ENCODE measurements at places on chromosomes 7 and 10. TPM values are rescaled to one million over a fixed set of nuclear protein-coding genes. Genes with fewer than 3 reads are reported as not detected.

DNA sequence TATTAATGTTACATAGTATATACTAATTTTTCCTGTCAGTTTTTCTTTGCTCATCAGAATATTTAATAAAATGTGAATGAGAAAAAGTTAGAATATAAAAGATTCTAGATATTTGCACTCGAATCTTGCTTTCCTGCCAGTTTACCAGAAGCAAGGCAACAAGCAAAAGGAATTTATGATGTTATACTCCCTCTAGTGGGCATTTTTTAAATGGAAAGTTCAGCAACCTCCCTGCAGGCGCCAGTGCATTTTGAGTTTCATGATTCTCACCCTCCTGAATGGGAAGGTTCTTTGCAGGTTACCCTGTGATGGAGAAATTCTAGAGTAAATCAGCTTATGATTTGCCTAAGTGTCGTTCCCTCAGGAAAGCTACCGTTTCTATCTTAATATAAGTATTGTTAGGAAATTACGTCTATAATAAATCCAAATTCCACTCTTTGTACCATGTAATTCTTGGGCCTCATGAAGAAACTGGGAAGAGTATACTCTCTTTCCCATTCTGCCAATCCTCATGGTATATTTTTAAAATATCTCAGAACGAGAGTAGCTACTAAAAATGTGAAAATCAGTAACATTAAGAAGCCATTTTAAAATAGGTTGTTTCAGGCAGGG lies 350.0 kb downstream of the CRPPA start:
- DNase-seq = no peak

- DNase-seq = no peak
These were observed 114.2 kb downstream of the GLCCI1 start for GRCh38 chr7:8082762-8083161.

DNA sequence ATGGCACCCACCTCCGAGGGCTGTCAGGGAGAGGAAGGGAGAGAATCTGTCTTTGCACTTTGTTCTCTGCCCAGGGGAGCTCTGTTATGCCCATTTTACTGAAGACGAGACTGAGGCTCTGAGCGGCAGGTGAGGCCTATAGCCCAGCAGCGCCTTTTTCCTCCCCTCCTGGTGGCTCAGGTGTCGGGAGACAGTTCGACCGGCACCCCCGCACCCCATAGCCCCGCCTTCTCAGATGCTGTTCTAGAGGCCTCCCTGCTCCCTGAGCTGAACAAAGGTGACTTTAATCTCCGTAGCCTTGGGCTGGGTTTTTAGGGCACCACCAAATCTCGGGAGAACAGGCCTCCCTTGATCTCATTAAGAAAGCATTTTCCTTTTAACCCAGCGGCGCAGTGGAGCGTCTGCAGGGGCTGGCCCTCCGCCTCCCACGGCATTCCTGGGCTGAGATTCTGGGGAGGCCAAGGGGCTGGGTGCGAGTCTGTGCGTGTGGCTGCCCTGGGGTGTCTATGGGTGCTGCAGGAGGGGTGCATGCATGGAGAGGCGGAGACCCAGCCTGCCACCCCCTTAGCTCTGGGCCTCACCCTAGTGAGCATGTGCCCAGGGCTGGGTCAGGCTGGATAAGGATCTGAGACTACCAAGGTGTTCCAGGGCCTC lies 3.3 kb downstream of the LFNG start:
- no peak for DNase-seq

GRCh38 chr7:1204460-1205140 lies 28.1 kb upstream of the UNCX start:
- no peak for DNase-seq

GRCh38 chr7:80640846-80641245 lies 2.4 kb downstream of the CD36 start:
- no peak for DNase-seq

GRCh38 chr7:128941323-128941890 lies 3.7 kb downstream of the IRF5 start:
- no peak for DNase-seq

DNA sequence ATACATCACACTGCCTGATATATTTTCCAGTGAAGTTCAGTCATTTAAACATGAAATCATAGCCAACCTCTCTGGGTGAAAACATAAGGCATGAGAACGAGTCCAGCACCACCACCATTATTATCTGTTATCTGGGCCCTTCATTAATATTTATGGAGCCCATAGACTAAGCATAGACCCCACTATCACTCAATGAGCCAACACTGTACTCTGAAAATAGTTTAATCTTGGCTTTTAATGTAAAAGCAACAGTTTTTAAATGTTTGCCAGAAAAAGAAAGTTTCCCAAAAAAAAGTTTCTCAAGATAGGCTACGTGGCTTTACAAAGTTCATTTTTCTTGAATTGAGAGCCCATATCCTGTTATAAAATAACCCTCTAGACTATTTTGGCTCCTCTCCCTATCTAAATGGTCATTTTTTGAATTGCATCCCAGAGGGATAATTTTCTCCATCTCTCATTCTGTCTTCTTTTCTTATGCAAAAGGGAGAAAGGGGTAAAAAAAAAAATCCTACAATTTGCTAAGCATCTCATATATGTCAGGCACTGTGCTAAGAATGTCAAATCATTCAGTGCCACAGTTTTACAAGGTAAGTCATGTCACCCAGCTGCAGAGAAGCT lies 66.1 kb downstream of the FZD1 start:
- no peak for DNase-seq

- DNase-seq = no peak
These were observed 488.3 kb downstream of the TNS3 start for GRCh38 chr7:47093320-47094234.

DNA sequence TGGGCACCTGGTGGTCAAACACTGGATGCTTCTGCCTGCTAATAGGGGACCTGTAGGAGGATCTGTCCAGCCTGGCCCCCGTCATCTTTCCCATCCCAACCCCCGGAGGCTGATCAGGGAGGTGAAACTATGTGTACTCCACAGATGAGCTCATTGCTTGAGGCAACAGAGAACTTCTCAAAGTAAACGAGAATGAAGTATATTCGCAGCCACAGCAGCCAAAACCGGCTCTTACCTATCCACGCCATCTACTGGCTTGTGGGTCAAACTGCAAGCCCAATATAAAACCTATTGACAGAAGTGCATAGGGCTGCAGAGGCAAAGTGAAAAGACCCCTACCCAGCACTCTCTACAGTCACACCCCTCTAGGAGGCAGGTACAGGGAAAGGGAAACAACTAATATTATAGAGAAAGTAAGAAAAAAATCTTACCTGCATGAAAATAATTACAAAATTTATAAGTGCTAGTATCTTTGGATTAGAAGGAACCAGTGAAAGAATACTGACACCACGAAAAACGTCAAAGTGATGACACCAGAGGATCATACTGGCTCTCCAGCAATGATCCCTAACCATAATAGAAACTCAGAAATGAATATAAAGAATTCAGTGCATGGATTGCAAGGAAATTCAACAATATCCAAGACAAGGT lies 973.5 kb downstream of the ANKRD7 start:
- peak; percentile 22 for DNase-seq

DNA sequence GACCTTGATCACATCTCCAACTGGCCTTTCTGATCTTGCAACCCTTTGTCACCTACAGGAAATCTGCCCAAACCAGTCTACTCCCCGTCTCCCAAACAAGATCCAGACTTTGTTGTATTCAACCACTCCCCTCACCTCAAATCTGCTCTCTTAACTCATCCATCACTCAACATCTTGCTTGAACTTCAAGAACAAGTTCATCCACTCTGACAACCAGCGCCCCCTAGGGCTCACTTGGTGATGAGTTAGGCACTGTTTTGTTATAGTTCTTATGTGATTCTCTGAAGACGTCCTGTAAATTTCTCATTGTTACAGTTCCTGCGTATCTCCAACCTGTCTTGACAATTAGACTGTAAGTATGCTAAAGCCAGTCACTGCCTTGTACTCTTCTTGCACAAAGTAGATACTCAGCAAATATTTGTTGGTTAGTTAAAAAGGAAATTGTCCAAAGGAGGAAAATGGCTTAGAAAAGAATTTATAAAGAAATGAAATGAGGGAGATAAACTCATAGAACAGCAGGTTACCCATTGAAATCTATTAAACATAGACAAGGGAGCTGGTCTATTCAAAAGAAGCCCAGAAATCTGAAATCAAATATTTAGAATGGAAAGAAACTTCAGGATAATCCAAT lies 5.3 kb downstream of the FRMD4A start:
- peak; percentile 48 for DNase-seq

- no peak for DNase-seq
These were observed 902 bp upstream of the NFE2L3 start for GRCh38 chr7:26151096-26151495.

DNA sequence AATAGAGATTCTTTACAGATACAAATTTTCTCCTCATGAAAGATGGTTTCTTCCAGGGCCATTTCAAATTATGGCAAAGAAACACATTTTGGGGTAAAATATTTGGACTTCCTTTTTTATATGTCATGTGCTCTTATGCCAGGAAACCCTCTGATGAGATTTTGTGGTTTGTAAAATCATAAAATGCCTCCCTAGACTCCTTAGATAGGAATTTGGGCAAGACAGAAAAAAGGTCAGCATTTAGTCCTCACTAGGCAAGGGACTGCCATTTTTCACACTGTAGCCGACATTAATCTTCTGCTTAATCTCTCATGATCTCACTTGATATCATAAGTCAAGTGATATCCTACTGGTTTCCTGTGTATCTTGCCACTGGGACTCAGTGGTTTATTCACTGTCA lies 286.4 kb downstream of the ARHGAP12 start:
- DNase-seq = no peak

- DNase-seq = no peak
These were observed 259.6 kb downstream of the RPS24 start for GRCh38 chr10:78292982-78293865.

DNA sequence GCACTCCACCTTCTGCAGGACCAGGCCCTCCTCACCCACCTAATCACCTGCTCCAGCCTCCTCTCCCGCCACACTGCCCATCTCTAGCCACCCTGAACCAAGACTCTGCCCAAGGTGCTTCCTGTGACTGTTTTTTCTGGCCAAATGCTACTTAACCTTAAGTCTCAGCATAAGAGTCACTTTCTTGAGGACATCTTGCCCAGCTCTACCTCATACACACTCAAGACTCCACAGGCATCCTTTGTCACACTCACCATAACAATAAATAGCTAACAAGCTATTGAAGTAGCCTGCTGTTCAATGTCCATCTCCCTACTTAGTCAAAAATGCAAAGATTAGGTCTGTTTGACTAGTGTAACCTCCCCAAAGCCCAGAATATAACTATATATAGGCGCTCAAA lies 455.4 kb upstream of the NFE2L3 start:
- no peak for DNase-seq

DNA sequence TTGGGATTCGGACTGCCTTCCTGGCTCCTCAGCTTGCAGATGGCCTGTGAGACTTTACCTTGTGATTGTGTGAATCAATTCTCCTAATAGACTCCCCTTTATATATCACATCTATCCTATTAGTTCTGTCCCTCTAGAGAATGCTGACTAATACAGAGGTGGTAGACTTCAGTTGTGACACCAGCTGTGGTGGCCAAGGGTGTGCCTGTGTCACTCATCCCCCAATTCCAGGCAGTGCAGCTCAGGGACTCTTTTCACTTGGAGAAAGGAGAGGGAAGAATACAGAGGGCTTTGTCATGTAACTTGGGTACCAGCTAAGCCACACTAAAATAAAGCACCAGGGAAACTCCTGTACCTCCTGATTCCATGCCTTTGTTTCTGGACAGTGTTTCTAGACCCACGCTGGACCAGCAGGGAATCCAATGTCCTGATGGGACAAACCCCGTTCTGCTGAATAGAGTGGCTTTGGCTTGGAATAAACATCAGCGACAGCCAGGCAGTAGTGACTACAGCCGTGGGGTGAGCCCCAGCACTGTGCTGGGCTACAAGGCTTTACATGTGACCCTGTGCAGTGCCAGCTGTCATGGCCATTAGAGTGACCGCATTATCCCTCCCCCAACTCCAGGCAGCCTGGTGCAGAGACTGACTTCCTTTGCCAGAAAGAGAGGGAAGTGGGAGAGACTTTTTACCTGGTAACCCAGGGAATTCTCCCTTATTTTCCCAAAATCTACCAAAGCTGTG lies 233.6 kb downstream of the ANK3 start:
- DNase-seq = no peak

DNA sequence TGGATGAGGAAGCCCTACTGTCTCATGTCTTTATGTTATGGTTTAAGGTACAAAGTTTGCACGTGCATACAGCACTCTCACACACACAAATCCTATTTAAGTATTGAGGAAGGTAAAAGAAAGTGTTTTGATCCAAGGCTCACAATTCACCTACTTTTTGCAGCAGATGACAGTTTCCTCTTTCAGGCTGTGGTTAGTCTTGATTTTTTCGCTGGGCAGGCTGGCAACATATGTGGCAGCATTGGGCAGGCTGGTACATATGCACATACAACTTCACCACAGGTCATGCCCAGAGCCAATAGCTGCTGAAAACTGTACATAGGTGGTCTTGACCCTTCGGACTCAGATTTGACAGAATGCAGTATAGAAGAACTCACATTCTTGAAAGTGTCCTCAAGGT lies 29.1 kb upstream of the SDHAF3 start:
- DNase-seq = no peak

DNA sequence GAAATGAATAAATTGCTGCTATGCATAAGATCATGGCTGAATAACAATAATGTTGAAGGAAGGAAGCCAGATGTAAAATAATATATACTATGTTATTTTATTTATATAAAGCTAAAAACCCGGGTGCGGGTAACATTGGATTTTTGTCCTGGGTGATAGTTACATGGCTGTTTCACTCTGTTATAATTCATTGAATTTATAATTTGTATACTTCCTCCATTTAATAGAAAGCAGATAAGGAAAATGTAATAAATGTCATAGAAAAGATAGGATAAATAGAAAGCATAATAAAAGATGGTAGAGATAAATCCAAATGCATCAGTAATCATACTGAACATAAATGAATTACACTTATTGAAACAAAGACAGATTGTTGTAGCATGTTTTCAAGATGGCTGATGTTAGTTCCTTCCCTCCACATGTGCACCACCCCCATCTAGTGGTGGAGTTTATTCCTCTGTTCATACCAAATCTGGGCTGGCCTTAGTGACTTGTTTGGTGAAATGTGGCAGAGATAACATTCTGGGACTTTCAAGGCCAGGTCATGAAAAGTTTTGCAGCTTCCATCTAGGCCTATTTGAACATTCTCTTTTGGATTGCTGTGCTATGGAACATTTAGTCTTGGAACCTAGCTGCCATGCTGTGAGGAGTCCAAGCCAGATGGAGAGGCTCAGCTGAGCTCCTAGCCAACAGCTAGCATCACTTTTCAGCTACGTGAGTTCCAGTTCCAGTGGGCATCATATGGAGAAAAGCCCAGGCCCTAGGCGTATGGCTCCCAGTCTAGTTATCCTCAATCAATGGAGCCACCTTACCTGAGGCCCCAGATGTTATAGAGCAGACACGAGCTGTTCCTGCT lies 46.9 kb downstream of the AHCYL2 start:
- no peak for DNase-seq

The KMT2E gene
- total RNA-seq = 35.1 TPM

The CYP2E1 gene
- total RNA-seq = 1.00 TPM

The TMEM229A gene
- not detected for total RNA-seq

The OSBPL3 gene
- total RNA-seq = 8.4 TPM

The MYPN gene
- total RNA-seq = 92.0 TPM

The PNLIPRP1 gene
- total RNA-seq = not detected

The NUDT5 gene
- 10.0 TPM for total RNA-seq

The AZGP1 gene
- 113 TPM for total RNA-seq

The OGDHL gene
- total RNA-seq = 1.8 TPM

The TUBB8 gene
- not detected for total RNA-seq
